ENCODE measurements at places on chromosomes 3 and 15.

DNA sequence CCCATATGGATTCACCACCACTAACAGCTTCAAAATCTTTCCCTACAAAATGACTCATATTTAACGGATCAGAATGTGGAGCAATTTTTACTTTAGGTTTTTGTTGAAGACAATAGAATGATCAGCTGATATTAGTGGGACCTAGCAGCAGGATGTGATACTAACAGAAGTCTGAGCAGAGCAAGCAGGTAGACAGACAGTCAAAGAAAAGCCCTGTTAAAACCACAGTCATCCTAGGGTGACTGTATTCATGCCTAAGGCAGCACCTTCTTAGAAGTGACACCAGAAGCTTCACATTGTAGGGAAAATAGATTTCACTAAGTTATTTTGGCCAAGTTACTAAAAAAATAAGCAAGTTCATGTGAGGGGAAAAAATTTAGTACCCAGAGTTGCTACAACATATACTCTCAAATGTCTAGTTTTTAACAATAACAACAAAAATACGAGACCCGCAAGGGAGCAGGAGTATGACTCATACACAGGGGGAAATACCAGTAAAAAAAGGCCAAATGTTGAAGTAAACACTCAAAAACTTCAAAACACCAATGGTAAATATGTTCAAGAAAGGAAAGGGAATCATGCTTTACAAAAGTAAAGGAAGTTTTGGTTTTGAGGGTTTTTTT, 590.9 kb downstream of the EPHA3 start:
- no peak for DNase-seq

DNA sequence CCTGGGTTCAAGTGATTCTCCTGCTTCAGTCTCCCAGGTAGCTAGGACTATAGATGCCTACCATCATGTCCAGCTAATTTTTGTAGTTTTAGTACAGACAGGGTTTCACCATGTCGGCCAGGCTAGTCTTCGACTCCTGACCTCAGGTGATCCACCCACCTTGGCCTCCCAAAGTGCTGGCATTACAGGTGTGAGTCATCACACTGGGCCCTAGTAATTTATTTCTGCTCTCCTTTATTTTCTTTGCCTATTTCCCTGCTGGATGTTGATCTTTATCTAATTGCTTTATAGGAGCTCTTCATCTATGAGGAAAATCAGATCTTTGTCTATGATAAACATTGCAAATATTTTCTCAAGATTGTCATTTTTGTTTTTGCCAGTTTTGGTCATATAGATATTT, 31.7 kb downstream of the UQCC5 start:
- DNase-seq, result no peak

GRCh38 chr3:180973543-180973942, 16.0 kb downstream of the DNAJC19 start:
- DNase-seq, result no peak

DNA sequence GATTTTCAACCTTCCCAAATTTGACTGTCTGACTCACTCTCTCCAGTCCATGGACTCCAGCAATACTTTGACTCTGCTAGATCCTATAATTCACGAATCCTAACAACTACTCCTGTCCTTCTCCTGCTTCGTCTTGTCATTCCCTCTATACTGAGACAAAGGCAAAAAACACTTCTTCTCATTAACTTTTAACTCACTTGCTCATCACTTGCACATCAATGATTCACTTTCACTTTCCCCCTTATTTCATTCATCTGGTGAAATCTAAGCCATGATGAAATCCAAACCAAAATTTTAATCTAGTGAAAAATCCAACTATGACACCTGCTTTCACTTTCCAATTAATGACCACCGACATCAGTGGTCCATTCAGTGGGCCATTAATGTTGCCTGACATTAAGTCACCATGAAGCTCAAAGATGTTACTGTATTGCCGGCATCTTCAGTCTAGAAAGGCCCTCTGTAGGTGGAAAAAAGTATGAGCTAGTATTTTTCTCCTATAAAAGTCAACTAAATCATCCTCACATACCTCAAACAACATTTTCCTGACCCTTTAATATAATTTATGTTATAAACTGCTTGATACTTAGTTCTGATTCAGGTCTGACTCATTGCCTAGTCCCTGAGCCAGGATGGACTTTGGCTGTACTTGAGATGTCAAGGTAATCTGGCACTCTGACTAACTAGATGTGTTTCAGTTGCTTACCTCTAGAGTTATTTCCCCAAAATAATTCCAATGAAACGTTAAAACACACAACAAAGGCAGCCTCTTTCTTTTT, 158.6 kb downstream of the CNTN6 start:
- peak; percentile 54 for DNase-seq

DNA sequence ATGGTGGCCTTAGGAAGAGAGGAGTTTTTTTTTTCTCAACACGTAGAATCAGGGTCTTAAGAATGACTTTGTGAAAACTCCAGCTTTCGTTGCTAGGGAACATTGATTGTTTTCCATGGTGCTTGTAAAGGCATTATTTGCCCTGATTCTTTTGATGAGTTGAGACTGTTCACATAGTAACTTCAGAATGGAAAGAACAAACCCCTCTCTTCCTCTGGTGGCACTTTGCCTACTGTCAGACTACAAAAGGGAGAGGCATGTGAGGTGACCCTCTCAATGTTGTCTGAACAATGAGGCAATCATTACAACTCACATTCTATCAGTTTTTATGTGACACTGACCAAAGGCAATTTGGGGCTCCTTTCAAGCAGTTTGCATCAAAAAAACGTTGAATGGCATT, 477.8 kb downstream of the FGF12 start:
- no peak for DNase-seq

DNA sequence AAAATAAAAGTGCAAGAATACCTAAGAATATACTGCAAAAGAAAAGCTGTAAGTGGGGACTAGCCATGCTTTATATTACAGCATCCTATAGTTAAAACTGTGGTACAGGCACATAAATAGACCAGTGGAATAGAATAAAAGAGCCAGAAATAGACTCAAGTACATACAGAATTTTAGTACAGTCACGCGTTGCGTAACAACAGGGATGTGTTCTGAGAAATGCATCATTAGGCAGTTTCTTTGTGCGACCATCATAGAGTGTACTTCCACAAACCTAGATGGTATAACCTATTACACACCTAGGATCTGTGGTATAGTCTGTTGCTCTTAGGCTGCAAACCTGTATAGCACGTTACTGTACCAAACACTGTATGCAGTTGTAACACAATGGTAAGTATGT, 61.8 kb downstream of the PCCB start:
- no peak for DNase-seq

- DNase-seq, result no peak
Observed at GRCh38 chr3:57586778-57587177, 10.4 kb downstream of the ARF4 start.

DNA sequence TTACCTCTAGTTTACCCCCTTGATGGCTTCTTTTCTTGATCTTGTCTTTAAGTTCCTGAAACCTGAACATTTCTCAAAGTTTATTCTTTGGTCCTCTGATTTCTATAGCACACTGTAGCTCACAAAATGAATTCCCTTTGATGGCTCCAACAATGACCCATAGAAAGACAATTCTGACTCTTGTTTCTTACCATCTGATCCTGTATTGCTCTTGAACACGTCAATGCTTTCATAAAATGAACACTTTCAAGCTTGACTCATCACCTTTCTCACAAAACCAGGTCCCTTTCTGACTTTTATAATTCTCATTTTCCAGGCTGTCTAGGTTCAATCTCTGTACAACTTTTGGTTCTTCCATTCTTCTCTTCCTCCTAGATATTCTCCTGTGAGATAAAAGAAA, 5.7 kb upstream of the GAP43 start:
- no peak for DNase-seq

DNA sequence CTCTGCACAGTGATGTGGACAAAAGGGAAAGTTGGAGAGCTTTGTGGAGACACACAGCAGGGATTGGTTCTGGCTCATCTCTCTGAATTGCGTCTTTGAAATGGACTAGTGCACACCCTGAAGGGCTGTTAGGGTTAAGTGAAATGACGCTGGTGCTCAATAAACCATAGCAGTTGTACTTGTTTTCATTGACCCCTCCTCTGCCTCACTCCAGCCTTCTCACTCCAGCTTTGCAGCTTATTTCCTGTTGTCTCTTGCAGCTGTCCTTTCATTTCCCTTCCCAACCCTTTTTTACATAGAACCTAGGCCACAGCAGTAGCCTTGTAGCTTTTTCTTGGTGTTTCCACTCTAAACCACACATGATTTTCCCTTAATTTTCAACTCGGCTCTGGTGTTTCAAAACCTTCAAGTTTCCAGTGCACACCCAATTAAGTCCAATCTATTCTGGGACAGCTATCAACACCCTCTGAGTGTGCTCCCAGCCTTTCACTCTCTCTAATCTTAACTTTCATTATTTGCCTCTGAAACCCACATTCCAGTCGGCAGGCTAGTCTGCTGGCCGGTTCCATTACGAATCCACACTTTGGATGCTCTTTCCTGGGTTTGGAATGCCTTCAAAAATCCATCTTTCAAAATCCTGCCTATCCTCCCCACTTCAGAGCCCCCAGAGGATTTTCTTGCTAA, 6.4 kb downstream of the C3orf52 start:
- DNase-seq, result peak; percentile 55

DNA sequence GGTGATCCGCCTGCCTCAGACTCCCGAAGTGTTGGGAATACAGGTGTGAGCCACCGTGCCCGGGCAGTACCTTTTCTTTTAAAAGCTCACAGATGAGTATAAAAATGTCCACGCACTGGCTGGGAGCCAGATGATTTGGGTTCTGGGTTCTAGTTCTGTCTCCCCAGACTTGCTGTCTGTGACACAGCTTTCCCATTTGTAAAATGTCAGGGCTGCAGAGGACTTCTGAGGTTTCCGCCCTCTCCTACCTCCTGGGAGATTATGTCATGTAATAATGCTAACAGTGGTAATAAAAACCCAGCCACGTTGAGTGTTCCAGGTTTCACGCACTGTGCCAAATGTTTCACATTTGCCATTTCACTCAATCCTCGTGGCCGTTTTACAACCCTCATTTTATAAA, 1.3 kb upstream of the PPP4R2 start:
- no peak for DNase-seq

- DNase-seq, result no peak
Observed at GRCh38 chr3:12903881-12904280, 62.5 kb upstream of the RPL32 start.

GRCh38 chr15:36769098-36769497, 189.7 kb downstream of the CDIN1 start:
- DNase-seq, result peak; percentile 87

DNA sequence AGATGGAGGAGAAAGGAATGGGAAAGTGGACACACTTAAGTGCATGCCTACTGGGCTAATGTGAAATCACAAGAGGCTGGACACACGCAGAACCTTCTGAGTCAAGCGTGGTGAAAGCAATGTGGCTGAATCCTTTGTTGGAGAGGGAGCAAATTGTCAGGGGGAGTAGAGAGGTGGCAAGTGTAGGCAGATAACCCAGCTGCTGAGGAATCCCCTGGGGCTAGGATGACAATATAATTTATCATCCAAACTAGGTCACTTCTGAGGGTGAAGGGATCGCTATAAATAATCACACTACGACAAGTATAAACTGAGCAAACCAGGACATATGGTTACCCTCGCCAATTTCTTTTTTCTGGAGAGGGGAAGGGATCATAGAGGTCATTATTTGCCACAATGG, 28.7 kb downstream of the TAMM41 start:
- no peak for DNase-seq

DNA sequence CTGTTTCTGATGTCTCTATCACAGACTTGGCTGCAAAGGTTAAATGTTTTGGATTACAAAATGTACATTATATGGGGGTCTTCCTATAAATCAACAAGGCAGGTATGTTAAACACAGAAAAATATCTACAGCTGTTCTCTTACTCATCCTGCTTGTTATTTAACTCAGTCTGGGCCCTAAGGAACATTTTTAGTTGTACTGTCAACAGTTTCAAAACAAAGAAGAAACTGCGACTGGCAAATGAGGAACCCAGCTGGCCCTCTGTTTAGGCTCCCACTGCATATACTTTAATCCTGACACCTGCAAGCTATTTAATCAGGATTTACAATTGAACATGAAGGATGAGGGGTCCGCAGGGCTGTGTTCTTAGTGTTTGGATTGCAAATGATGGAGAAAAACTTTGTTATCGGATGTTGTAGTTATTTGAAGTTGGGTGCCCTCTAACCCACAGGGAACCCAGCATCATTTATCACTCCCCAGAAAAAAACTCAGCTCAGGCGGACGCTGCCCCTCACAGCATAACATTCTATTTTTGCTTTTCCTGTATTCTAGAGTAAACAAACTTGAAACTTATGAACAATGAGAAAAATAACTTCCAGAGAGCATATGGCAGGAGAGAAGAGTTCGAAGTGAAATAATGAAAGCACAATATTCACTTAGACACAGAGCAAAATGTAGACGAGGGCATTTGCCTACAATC, 91.2 kb downstream of the POLR2M start:
- no peak for DNase-seq

GRCh38 chr3:30855400-30856292, 38.8 kb downstream of the GADL1 start:
- peak; percentile 27 for DNase-seq

GRCh38 chr3:168431491-168431890, 335.8 kb upstream of the GOLIM4 start:
- DNase-seq, result peak; percentile 14

GRCh38 chr15:68730471-68730919, 90.2 kb downstream of the ANP32A start:
- DNase-seq, result peak; percentile 49

- DNase-seq, result peak; percentile 84
Observed at GRCh38 chr3:55524565-55525244, 37.6 kb upstream of the WNT5A start.

- no peak for DNase-seq
Observed at GRCh38 chr3:115862849-115863248, 239.5 kb downstream of the GAP43 start.

GRCh38 chr3:194987571-194988494, 283.1 kb downstream of the XXYLT1 start:
- no peak for DNase-seq

DNA sequence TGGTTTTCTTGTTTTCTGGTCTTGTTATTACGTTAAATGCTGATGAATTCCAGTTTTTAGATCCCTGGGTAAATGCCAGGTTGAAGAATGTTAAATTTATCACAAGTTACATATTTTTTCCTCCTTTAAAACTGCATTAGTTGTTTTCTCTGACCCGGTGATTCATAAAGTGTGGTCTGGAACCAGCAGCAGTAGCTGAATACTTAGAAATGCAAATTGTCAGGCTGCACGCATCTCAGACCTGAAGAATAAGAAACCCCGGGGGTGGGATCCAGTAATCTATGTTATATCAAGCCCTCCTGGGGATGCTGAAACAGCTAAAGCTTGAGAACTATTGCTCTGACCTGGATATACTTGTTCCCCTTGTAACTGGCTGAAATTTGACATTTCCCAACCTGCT, 69.1 kb downstream of the PEX5L start:
- peak; percentile 58 for DNase-seq

GRCh38 chr3:153219146-153219545, 57.1 kb downstream of the RAP2B start:
- DNase-seq, result peak; percentile 45

- no peak for DNase-seq
Observed at GRCh38 chr15:40029979-40030893, 8.7 kb downstream of the SRP14 start.
